CD4-positive, alpha-beta T cell treated with Interleukin-6 at 100 ng/mL for 8 hours (primary cell): ENCODE measurements at places on chromosomes 2 and 18.

DNA sequence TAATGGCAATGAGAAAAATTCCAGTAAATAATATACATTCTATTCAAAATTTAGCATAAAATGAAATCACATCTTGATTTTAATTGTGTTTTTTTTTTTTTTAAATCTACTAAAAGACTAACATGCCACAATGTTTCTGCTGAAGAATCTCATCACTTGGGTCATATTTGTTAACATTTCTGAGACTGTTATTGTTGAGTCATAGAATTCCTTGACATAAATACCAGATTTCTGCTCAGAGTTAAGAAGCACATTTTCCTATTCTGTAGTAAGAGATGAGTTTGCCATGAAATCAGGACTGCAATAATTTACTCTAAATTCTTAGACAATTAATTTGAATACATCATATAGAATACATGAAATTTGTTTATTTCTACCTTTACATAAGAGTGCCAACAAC lies 154.9 kb upstream of the KYNU start:
- DNase-seq: no peak

GRCh38 chr2:43081131-43081765 lies 145.2 kb downstream of the ZFP36L2 start:
- no peak for DNase-seq

- DNase-seq: no peak
These were observed 23.8 kb upstream of the TEX44 start for GRCh38 chr2:231568785-231569435.

DNA sequence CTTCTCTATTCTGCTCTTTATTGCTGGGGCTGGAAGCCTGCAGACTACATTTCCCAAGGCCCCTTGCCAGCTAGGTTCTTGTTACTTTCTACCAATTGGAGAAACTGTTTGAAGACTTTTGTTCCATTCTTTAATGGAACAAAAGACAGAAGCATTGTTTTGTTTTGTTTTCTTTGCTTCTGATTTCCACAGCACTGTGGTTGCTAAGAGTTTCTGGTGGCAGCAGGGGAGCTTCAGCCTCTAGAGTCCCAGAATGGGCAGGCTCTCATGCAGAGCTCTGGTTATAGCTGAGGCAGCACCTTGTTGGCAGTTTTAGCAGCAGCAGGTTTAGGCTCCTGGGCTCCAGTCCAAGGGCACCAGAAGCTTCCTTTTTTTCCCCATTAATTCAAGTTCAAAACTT lies 234.3 kb downstream of the ETAA1 start:
- DNase-seq: no peak

DNA sequence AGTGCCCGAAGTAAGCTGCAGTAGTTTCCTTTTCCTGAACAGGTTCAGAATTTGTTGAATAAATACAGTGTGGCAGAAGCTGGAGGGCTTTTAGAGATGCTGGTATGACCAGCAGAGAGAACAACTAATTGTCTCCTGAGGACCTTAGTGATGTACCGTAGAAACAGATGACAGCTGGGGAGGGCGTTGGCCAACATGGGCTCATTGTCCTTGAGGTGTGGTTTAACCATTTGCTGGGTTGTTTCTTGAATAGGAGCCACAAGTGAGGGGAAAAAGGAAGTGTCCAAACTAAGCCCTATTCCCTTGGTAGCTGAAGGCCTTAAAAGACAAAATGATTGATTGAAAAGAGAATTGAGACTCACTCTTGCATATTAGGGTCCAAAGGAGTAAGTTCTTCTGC lies 11.7 kb upstream of the FAM228A start:
- no peak for DNase-seq

GRCh38 chr2:222920657-222921186 lies 59.9 kb downstream of the ACSL3 start:
- no peak for DNase-seq

DNA sequence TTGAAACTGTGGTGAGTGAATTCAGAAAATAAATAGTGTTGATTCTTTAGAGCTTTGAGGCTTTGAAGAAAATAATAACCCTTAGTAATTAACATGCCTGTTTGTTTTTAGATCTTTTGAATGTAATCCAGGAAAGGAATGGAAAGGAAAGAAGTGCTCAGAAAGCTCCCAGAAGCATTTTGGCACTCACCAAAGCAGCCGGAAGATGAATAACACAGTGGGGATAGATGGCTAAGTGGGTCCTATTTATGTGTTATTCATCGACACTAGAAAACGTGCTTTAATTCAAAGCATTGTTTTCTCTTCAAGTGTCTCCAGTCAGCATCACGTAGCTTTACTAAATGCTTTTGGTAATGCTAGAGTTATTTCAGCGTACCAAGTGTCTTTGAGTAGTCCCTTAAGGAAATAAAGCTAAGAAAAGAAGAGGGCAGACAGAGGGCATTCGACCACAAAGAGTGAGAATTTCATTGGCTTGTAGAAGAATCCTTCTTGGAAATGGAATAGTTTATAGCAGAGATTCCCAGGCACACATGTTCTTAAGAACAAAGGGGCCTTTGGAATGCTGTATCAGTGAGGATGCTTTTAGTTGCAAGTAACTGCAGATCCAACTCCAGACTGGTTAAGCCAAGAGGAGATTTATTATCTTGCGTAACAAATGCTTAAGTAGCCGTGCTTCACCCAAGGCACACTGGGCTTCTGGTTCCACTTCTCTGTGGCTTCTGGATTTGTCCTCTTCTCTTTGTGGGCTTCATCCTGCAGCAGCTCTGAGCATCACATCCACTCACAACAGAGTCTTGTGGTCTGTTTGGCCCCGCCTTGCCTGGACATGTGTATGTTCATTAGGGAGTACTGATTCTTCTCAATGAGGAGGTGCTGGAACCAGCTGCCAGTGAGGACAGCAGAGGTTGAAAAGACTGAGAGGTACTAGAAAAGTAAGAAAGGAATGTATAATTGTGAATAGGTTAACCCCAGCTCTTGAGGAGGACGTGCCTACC lies 63.6 kb upstream of the LTBP1 start:
- no peak for DNase-seq
